Stimulated activated CD8-positive, alpha-beta memory T cell treated with anti-CD3 and anti-CD28 coated beads, Interleukin-2, amount 100 ng/mL, for 1 hour (primary cell): ENCODE measurements at places on chromosomes 7 and 10.

- DNase-seq, result no peak
These were observed 49.1 kb downstream of the GCC1 start for GRCh38 chr7:127536394-127536691.

DNA sequence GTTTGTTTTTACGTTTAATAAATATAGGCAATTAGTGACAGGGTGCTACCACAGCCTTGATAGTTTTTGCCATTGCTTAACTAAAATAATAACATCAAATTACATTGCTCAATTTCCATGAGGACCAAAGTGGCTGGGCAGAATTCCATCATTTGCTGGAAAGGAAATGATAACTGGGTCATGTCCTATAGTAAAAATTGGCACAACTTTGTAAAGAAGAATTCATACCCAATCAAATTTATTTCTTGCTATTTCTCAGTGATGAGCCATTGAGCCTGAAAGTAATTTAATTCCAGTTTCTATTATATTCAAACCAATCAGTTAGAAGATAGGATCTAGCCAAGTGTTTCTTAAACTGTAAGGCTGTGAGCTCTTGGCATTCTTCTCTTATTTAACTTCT is 102.2 kb upstream of the CTTNBP2 start:
- no peak for DNase-seq

- no peak for DNase-seq
These were observed 10.6 kb downstream of the CPA4 start for GRCh38 chr7:130303551-130303950.

GRCh38 chr7:73896454-73896853 is 35.5 kb downstream of the TMEM270 start:
- DNase-seq, result no peak

GRCh38 chr10:88938039-88938438 is 14.5 kb downstream of the ACTA2 start:
- no peak for DNase-seq

DNA sequence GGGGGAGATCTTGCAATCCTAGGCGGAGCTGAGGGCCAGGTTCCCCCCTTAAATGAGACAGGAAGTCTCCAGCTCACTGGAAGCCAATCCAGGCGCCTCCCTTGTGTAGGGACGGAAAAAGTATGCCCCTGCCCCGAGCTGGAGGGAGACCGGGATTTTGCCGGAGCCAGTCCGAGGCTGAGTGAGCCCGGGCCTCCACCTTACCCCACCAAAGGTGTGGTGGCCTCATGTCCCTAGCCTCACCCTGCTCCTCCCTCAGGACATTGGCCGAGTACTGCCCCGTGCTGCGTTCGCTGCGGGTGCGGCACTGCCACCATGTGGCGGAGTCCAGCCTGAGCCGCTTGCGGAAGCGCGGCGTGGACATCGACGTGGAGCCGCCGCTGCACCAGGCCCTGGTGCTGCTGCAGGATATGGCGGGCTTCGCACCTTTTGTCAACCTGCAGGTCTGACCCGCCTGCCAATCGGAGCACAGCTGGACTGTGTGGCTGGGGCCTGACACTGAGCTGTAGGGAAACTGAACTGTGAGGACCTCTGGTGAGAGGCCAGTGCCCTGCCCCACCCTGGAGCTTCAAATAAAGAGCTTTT is 2.0 kb downstream of the FBXL15 start:
- DNase-seq, result no peak

GRCh38 chr10:62736168-62736546 is 68.4 kb upstream of the ADO start:
- DNase-seq, result no peak

- DNase-seq, result no peak
These were observed 453.7 kb upstream of the LRRTM3 start for GRCh38 chr10:66472156-66472555.

DNA sequence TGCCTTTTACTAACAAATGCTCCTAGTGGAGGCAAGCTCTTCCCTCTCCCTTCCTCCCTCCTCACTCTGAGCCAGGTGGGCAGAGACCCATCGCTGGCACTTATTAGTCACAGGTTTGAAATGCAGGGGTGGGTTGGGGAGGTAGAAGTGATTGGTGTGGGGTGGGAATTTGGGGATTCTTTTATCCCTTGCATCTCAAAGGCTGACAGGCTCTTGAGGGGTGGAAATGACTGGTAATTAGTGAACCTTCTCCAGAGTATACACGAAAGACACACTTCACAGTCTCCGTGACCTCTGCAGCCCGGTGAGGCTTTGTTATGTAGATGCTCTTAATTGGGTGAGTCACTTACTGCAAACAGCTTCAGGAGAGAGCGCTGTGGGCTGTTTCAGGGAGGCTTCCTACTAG is 13.9 kb upstream of the LRMDA start:
- no peak for DNase-seq

DNA sequence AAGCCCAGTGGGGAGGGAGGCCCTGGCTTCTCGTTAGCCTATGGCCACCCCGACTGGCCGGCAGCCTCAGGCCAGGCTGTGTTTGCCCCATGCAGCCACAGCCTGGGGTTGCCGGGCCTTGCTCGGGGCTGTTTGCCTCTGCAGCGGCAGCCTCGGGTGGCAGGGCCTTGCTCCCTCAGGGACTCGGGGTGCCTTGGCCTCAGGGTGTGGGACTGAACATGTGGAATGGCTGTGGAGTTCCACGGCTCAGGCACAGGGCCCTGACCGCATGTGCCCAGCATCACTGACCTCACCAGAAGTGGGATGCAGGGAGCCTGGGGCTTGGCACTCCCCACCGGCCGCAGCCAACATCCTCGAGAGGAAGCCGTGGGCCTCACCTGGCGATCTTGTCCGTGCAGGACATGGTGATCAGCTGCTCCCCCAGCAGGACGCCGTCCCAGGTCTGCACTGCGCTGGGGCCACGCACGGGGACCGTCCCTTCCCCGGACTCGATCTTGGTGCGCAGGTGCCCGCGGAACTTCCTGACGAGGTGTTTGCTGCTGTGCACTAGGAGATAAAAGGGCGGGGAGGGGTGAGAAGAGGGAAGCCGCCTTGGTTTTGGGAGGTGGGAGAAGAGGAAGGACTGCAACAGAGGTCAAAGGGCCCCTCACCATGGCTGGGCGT is 160.5 kb downstream of the WDR37 start:
- no peak for DNase-seq

DNA sequence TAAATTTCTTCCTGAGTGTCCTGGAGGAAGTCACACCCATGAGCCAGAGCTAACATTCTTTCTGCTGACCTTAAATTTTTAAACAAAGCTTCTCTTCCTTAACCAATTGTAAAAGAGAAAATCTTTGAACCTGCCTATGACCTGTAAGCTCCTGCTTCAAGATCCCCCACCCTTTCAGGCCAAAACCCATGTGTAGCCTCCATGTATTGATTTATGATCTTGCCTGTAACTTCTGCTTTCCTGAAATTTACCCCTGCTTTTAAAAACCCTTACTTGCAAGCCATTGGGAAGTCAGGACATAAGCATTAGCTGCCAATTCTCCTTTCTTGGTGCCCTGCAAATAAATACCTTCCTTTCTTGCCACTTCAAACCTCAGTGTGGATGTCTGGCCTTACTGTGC is 68.5 kb upstream of the HECTD2 start:
- DNase-seq, result no peak

- DNase-seq, result no peak
These were observed 161.1 kb upstream of the CHST15 start for GRCh38 chr10:124254490-124254889.

- no peak for DNase-seq
These were observed 9.2 kb downstream of the OR2A5 start for GRCh38 chr7:144057954-144058353.

GRCh38 chr10:60147025-60147424 is 240.7 kb upstream of the CCDC6 start:
- no peak for DNase-seq

DNA sequence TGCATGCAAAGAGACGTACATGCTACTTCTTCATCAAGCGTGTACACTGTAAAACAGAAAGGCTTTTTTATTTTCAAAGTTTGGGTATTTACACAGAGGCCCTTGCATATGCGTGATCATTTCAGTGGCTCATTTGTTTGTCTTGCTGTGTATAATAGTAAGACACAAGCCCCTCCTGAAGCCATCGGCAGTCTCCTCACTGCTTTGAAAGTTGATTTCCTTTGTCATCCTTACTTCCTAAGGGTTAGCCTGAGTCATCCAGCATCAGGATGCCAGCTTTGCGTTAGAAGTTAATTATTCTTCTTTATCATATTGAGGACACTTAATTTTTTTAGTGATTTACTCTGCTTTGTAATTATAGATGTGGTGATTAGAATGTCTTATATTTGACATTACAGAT is 72.5 kb upstream of the CTBP2 start:
- no peak for DNase-seq

GRCh38 chr10:14873090-14873760 is 5.4 kb upstream of the SUV39H2 start:
- no peak for DNase-seq

DNA sequence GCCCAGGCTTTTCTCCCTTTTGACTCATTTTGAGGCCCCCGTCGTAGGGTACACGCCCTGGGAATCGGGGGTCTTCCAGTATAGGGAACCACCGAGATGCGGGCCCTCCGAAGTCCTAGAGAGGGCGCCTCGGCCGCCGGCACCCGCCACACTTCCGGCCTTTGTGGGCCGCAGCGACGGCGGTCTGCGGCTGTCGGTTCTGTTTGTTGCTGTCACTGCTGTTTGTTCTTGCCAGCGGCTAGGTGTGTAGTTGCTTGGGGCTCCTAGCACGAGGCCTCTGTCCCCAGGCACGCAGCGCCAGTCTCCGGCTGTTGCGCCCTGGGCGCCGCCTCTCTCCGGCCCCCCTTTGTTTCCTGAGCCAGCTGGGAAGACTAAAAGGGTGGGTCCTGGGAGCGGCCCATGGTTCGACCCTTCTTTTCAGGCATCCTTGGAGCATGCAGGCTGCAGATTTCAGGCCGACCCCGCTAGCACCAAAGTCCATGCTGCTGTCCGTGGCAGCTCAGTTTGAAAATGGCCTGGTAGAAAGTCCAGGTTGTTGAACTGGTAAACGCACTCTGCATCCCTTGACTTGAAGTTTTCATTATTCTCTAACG is 17.8 kb upstream of the ZKSCAN1 start:
- DNase-seq, result peak; percentile 53

GRCh38 chr10:34092891-34093290 is 722.2 kb downstream of the PARD3 start:
- no peak for DNase-seq

- DNase-seq, result no peak
These were observed 493.3 kb upstream of the PODXL start for GRCh38 chr7:132049462-132050304.

DNA sequence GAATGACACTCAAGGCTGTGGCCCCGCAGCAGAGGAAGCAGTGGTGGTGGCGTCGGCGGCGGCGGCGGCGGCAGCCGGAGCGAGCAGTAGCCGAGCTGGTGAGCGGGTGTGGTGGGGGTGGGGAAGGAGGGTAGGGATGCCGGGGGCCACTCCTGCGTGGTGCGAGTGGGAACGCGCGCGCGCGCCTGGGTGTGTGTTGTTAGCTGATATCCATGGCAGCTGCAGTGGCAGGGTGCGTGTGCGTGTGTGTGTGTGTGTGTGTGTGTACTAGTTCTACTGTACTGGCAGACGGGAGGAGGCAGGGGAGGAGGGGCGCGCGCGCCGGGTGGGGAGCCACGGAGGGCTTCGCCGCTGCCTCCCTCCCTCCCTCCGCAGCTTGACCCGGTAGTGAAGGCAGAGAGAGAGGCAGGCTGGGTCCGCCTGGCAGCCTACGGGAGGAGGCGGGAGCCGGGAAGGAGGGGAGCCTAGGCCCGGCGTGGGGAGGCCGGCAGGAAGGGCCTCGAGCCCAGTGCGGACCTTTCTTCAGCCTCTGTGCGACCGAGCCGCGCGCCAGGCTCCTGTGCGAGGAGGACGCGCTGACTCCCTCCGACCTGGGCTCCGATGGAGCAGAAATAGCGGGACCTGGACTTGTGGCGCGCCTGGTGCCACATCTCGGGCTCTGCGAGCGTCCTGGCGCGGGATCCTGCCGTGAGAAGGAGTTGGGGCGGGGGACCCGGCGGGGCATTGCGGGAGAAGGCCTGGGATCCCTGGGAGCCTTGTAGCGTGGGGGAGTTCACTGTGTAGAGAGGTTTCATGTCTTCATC is at the start of gene MAGI2:
Gene MAGI2 (minus strand): TSS at position 110 of the 803 bp plus-strand sequence. CDS start 347 bp downstream, outside the sequence.
- DNase-seq, result no peak

- no peak for DNase-seq
These were observed 45.3 kb downstream of the DGKI start for GRCh38 chr7:137801491-137801890.

DNA sequence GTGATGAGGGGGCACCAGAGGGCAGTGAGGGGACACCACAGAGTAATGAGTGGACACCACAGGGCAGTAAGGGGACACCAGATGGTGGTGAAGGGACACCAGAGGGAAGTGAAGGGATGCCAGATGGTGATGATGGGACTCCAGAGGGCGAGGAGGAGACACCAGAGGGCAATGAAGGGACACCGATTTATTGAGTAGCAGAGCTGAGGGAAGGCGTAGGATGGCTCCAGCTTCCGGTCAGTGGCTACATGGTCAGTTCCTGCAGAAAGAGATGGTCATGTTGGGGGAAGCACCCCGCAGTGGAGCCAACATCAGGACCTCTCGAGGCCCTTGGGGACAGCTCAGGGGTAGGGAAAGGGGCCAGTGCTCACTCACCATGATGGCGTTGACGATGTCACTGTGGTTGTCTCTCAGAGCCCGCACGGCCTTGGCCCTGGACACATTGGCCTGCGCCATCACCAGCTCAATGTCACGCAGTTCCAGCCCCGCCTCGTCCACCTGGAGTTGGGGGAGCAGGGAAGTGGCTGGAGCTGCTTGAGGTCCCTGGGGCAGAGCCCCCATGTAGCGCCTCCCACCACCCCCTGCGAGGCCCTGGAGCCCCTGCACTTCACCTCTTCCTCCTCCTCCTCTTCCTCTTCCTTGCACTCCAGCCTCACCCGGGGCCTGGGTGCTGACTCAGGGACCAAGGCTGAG is 8.4 kb downstream of the NACAD start:
- no peak for DNase-seq

DNA sequence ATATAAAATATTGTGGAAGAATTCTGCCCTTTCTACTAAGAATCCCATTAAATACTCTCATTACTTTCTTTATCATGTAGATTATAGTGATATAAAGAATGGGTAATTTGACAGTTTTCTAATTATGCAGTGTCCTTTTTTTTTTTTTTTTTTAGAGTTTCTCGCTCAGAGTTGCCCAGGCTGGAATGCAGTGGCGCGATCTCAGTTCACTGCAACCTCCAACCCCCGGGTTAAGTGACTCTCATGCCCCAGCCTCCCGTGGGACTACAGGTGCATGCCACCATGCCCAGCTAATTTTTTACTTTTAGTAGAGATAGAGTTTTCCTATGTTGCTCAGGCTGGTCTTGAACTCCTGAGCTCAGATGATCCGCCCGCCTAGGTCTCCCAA is 1143.4 kb upstream of the SORCS1 start:
- no peak for DNase-seq

DNA sequence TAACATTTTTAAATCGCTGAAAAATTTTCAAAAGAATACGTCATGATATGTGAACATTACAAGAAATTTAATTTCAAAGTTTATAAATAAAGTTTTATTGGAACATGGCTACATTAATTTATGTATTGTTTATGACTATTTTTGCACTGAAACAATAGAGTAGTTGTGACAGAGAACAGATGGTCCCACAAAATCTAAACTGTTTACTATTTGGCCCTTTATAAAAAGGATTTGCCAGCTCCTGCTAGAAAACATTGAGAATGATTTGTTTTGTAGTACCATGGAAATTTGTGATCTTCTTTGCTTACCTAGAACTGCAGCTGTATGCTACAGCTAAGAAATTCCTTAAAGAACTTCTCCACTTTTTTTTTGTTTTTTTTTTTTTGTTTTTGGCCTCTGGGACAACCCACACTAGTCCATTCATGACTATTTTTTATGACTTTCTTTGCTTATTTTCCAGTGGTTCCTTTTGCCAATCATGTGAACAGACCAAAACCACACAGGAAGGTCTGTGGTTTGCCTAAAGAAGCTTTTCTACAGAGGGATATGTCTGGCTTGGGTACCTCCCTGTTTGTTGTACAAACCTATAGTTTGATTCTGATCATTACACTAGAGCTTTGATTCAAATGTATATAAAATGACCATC is 55.7 kb downstream of the ST7 start:
- no peak for DNase-seq
